ENCODE measurements at places on chromosomes 13 and 19.

GRCh38 chr13:114031631-114032030, 57.8 kb upstream of the C13orf46 start:
- DNase-seq: no peak

DNA sequence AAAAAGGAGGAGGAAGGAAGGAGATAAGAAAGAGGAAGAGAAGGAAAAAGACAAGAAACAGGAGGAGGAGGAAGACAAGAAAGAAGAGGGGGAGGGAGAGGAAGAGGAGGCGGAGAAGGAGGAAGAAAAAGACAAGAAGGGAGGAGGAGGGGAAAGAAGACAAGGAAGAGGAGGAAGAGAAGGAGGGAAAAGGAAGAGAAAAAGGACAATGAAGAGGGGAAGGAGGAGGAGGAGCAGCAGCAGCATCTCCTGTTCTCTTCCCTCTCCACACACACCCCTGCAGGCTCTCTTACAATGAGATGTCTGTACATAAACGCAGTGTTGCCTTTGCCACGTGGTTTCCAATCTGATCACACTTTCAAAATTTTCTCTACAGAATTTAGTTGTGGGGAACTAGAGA, 66.6 kb downstream of the RUBCNL start:
- DNase-seq: no peak

- DNase-seq: no peak
These were observed 4.1 kb downstream of the SLC17A7 start for GRCh38 chr19:49437231-49437630.

DNA sequence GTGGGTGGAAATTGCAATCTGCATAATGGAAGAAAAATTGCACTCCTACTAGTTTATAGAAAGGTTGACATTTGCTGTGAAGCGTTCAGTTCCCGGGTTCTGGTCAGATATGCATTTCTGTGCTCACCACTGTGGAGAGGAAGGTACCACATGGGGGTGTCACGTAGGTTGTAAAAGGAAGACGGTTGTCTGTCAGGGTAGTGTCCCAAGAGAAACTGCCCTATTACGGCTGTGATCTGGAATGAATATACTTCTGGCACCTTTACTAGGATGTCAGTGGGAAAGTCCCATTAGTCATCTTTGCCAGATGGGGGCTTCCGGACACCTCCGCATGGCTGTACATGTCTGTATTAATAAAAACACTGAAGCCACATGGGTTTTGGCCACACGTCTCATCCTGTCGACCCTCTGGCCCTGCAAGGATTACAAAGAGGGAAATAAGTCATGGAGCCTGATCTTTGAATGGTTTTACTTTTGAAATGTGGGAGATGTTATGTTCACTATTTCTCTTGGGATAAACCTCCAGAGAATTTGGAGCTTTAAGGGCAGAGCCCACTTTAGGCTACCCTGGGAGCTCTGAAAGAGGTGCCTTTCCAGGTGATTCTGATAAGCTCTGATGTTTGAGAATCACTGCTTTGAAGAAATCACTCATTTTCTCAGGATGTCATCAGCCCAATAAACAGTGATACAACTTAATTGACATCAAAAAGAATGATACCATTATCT, 133.9 kb downstream of the AKAP11 start:
- DNase-seq: no peak

GRCh38 chr13:36630181-36630803, 43.5 kb upstream of the SERTM1 start:
- DNase-seq: no peak

All from stimulated activated CD4-positive, alpha-beta T cell treated with anti-CD3 and anti-CD28 coated beads, Interleukin-15, amount 100 ng/mL, for 1 hour (primary cell).